Esophagus muscularis mucosa (tissue), 4 donors: ENCODE measurements at places on chromosomes 5 and 9. TPM values are rescaled to one million over a fixed set of nuclear protein-coding genes. Genes with fewer than 3 reads are reported as not detected.

DNA sequence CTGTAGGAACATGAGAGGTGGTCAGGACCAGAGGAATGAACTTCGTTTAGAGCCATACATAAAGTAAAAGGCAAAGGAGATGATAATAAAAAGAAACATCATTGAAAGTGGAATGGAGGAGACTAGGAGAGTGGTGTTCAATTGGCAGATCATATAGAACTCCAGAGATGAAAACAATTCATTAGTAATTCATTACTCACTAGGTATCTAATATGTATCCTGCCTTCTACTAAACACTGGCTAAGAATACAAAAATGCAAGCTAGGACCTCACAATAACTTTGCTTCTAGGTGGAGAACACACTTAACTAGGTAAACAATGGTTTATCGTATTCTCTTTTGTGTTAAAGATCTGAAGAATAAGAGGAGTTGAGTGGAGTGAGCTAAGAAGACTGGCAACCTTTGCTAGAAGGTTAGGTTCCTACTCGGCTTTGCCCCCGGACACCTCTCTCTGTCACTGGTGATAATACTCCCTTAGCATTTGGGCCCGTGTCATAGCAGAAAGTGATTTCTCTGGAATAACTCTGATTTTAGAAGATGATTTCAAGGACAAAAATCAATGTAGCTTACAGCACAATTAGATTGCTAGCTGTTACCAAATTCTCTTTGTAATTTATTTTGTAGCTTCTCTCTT, 88.6 kb upstream of the IFNE start:
- H3K36me3 ChIP-seq = no peaks in the 10 kb centered on the region
- no peak overlapping the region for H3K4me3 ChIP-seq
- H3K27me3 ChIP-seq = no peaks in the 10 kb centered on the region
- H3K27ac ChIP-seq = no peak overlapping the region
- no peak for DNase-seq

DNA sequence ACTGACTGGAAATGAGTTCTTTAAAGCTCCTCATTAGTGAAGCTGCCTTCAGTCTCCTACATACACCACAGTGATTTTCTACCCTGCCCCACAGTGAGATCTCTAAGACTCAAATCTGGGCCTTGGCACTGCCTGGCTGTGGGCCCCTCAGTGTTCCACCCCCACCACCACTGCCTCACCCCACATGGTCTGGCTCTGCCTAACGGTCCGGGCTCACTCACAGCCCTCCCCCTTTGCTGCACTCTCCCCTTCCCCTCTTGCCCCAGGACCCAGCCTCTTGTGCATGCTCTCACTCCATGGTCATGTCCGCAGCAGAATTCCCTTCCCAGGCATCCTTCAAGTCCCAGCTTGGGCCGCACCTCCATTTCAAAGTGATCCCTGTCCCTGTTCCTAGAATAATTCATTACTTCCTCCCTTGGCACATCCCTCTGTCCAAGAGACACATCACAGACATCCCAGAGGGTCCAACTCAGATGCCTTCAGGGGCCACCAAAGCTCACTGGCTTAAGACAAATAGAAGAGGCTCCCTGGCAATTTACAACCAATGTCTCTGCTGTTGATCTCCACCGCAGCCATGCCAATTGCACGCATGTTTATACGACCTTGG, 56.7 kb downstream of the HRH2 start:
- H3K4me1 ChIP-seq = no peaks in the 10 kb centered on the region
- no peaks in the 10 kb centered on the region for H3K27me3 ChIP-seq
- H3K4me3 ChIP-seq = no peak overlapping the region
- H3K27ac ChIP-seq = no peak overlapping the region

- no peak overlapping the region for H3K4me3 ChIP-seq
- DNase-seq = peak; percentile 68
- no peaks in the 10 kb centered on the region for H3K36me3 ChIP-seq
Measured at GRCh38 chr5:3835811-3836210, 240.2 kb downstream of the IRX1 start.

DNA sequence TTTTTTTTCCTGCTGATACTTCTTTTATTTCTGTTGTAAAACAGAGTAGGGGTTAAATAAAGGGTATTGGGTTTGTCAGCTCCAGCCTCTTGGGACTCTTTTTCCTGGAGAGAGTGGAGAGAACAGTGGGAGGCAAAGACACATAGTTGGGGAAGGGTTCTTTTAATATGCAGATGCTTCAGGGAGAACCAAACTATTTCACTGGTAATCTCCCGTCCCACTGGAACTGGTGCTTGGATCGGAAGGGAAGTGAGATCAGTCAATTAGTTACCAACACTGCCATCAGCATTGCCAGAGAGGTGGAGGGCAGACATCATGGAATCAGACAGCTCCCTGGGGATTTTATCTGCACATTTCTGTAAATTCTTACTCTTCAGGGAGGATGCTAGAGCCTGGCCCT, 47.6 kb upstream of the ELOVL7 start:
- no peak for DNase-seq
- no peak overlapping the region for H3K4me3 ChIP-seq
- H3K27ac ChIP-seq = no peak overlapping the region
- peaks cover 46% of the 10 kb centered on the region for H3K36me3 ChIP-seq
- no peaks in the 10 kb centered on the region for H3K4me1 ChIP-seq
- no peaks in the 10 kb centered on the region for H3K27me3 ChIP-seq

DNA sequence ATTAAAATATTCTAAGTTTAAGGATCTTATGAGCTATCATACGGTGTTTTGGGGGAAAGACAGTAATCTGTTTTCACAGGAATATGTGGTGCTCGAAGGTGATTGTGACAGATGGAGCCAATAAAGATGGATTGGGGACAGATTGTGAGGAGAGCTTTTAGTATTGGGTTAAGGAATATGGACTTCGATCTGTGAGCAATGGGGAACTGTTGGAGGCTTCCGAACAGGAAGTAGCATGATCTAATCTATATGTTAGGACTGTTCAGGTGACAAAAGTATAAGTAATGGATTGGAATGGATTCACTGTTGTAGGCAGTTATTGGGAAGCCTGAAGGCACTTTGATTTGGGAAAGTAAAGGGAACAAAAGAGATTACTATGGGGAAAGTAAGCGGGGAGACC, 7.4 kb upstream of the ELL2 start:
- H3K4me1 ChIP-seq = no peaks in the 10 kb centered on the region
- H3K27me3 ChIP-seq = no peaks in the 10 kb centered on the region
- H3K27ac ChIP-seq = no peak overlapping the region
- no peak overlapping the region for H3K4me3 ChIP-seq
- no peak for DNase-seq

DNA sequence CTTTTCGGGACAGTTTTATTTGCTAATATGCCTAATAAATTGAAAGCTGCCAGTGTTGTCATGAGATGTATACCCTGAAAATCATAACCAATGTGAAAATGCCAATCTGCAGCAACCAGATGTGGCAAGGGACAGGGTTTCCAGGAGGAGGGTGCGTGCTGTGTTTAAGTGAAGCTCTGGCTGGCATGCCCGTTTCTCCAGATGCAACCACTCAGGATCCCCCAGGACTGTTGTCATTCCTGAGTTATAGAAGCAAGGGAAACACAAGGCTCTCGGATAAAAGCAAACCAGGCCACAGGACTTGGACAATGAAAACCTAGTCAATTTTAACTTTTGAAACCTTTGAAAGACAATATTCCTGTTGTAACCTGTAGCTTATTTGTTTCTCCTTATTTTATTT, 360.2 kb downstream of the SLIT3 start:
- peaks cover 4% of the 10 kb centered on the region for H3K4me1 ChIP-seq
- no peak for DNase-seq
- H3K36me3 ChIP-seq = no peaks in the 10 kb centered on the region
- H3K27me3 ChIP-seq = no peaks in the 10 kb centered on the region
- no peak overlapping the region for H3K27ac ChIP-seq
- H3K4me3 ChIP-seq = no peak overlapping the region

DNA sequence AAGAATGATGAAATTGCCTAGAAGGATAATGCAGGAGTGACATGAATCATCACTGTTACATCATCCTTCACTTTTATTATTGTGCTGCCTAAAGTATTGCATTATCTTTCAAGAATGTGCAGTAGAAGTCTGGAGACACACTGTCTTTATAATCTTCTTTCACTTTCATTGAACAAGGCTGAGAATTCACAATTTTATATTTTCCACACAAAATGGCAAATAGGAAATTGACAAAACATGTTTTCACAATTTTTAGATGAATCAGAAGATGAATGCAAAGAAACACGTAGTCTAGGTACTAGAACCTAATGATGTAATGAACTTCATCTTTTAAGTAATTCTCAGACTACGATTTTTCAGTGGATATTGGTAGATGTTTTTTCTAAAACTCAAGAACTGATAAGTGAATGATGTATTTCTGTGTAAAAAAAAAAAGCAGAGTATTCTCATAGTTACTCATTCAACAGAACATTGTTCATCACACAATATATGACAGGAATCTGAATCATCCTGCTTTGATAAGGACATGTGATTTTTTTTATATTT, 131.5 kb upstream of the GRHPR start:
- H3K27ac ChIP-seq = no peak overlapping the region
- DNase-seq = no peak
- no peaks in the 10 kb centered on the region for H3K36me3 ChIP-seq

GRCh38 chr5:102528600-102528999, 29.8 kb upstream of the SLCO6A1 start:
- H3K27ac ChIP-seq = no peak overlapping the region
- H3K27me3 ChIP-seq = no peaks in the 10 kb centered on the region
- no peak overlapping the region for H3K4me3 ChIP-seq
- DNase-seq = no peak
- no peaks in the 10 kb centered on the region for H3K36me3 ChIP-seq

DNA sequence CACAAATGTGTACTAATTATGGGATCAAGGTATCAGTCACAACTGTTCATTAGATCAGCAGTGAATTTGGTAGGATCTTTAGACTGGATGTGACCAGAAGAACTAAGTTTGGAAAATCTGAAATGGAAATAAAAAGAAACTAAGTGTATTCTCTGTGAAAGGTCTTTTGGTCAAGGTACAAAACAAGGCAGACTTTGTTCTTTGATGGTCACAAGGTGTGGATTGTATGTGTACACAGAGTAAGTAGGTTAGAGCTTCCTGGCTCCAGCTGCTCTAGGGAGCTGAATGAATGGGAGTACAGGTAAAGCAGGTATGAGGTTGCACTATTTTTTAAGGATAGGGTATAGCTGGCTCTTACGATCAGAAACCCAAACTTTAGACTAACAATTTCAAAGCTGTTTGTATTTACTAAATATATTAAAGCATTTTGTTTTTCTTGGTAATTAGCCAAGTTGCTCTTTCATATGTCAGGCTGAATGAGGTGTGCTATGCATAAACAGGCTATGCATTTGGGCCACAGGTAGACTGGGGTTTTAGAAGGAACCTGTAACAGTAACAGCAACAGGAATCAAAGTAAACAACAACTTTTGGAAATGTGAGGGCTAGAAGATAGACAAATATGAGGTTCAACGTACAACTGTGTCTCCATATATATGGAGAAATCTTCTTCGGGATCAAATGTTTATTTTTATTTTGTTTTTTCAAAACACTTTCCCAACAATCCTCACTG, 32.5 kb downstream of the FAM169A start:
- H3K4me3 ChIP-seq = no peak overlapping the region
- no peaks in the 10 kb centered on the region for H3K4me1 ChIP-seq
- H3K36me3 ChIP-seq = no peaks in the 10 kb centered on the region
- no peaks in the 10 kb centered on the region for H3K27me3 ChIP-seq

DNA sequence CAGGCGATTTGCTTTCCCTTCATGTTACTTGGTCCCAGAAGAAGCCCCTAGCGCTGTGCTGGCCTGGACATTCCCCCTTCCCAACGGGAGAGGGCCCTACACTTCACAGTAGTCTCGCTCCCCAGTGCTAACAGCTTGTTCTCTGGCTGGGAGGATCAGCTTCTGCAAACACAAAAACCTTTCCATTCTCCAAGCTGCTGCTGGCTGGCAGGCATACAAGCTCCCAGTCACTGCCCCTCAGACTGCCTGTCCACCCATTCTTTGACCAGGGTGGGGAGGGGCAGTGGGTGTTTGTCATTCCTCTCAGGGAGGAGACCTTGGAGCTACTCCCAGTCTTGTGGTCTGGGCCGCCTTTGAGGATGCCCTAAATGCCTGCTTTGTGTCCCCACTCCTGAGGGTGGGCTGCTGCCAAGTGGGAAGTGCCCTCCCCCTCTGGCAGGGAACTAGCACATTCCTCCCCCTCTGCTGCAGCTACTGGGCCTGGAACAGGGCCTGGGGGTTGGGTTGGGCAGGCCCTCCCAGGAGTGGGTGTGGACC, 20.8 kb downstream of the ENHO start:
- no peaks in the 10 kb centered on the region for H3K36me3 ChIP-seq
- no peak overlapping the region for H3K4me3 ChIP-seq
- H3K27me3 ChIP-seq = no peaks in the 10 kb centered on the region

GRCh38 chr5:8239198-8239597, 370.2 kb downstream of the MTRR start:
- no peak for DNase-seq
- no peaks in the 10 kb centered on the region for H3K4me1 ChIP-seq
- no peak overlapping the region for H3K27ac ChIP-seq
- no peaks in the 10 kb centered on the region for H3K36me3 ChIP-seq
- no peaks in the 10 kb centered on the region for H3K27me3 ChIP-seq
- H3K4me3 ChIP-seq = no peak overlapping the region

The PCDHB5 gene
- 3.6 TPM for total RNA-seq

The ZNF658 gene
- total RNA-seq = 5.3 TPM

The KIF24 gene
- total RNA-seq = 0.66 TPM
